CD4-positive, alpha-beta T cell treated with Interferon alpha-2 for 1 hour (primary cell): ENCODE measurements at places on chromosomes 1 and 21.

DNA sequence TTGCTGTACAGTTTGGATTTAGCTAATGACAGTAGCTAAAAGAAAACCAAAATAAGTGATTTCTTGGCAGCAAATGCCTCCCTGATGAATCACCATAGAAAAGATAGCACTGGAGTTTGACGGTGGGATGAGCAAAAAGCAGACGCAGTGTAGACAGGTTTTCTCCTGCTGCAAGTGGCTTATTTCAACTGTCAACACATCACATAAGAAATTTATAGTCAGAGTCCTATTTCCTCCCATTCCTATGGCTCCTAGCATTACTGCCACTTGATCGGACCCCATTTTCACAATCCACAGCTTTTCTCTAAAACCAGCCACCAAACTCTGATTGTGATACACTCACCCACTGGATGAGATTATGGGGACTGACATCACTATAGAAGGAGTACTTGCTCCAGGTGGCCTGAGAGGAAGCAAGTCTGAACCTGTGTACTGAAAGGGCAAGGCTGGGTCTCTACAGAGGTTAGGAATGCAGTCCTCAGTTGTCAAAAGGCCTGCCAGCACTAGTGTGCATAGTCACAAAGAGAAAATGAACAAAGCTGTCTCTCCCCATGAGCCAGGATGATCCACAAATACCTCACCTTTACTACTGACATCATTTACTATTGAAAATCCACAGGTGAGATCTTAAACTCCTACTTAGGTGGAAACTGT, 359.8 kb downstream of the LTN1 start:
- DNase-seq = no peak

DNA sequence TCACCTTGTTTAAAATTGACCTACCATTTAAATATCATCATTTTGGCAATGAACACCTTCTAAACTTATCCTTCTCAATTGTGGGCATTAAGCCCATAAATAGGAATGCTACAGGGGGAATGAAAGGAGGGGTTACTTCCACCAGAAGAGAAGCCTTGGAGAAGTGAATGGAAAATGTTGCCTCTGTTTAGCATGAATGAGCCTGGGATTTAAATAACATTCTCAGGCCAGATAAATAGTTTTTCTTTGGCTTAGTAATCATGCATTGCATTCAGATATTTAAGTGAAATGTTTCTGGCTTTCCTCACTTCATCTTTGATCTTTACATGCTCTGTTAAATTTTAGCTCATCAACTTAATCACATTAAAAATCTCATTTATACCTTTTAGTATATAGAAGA, 284.3 kb upstream of the FMN2 start:
- no peak for DNase-seq

- DNase-seq = no peak
Observed at GRCh38 chr21:20789729-20790500, 208.3 kb upstream of the NCAM2 start.

GRCh38 chr1:225554216-225554812, 98.6 kb downstream of the ENAH start:
- DNase-seq = no peak

DNA sequence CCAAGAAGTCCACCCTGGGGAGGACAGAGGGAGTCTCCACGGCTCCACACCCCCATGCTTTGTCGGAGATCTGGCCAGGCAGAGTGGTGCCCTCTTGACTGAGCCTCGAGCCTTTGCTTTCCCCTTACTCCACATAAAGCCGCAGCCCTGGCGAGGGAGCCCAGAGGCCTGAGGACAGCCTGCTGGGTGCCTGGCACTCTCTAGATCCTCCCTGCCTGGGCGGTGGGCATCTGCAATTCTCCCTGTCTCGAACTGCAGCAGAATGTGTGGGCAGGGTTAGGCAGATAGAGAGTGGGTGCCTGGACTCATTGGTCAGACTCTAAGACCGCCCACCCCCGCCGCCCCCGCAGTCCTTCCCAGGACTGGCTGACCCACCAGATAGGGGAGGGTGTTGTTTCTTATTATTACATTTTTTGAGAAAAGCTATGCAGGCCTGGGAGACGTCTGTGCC, 13.9 kb downstream of the EPHX1 start:
- DNase-seq = no peak

- no peak for DNase-seq
Observed at GRCh38 chr1:77876884-77877283, 11.5 kb upstream of the NEXN start.

DNA sequence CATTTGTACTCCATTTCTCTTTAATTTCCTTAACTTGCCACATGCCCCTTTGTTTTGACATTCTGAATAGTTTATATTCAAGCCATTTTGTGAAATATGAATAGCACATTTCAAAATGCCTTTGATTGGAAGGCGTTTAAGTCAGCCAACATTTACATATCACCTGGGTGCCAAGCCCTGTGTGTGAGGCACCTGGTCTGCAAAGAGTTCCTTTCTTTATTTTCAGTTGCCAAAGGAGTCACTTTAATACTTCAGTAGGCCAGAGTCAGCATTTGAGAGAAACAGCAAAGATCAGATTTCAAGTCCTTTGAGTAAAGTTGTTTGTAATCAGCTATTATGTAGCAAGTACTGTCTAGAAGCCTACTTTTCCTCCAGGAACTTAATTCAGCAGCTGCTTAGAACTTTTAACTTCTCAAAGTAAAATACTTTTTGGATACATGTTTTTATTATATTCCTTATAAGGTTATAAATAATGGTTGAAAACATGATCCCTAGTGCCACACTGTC, 70.8 kb downstream of the DTL start:
- DNase-seq = no peak

DNA sequence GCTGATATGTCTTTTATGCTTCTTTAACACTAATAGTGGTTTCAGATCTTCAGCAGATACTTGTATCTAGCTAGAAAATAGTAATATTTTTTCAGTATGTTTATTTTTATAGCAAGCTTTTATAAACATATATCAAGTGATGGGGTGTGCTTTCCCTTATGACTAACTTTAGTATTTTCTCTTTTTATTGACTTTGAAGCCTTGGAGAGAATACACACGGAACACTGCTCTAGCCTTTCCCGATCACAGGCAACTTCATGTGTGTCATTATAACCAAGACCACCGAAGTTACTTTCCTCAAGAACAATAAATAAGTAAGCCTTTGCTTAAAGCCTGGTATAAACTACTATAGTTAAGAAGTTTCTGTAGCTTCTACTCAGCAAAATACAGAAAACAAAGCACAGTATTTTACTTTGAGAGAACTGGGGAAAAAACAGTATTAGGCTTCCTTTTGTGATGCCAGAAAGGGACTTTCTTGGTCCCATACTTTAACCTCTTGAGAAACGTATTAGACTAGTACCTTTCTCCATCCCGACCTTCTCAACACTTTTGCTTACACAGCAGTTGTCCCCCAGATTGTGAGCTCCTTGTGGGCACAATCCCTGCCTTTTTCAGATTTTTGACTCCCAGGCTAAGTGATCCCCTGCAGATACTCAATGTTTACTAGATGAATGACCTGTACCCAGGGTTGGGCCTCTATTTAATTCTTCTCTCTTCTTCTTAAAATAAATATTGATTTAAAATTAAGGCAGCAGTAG, 3.3 kb downstream of the ADSS2 start:
- no peak for DNase-seq

GRCh38 chr1:245915406-245915805, 591.7 kb downstream of the SMYD3 start:
- no peak for DNase-seq

DNA sequence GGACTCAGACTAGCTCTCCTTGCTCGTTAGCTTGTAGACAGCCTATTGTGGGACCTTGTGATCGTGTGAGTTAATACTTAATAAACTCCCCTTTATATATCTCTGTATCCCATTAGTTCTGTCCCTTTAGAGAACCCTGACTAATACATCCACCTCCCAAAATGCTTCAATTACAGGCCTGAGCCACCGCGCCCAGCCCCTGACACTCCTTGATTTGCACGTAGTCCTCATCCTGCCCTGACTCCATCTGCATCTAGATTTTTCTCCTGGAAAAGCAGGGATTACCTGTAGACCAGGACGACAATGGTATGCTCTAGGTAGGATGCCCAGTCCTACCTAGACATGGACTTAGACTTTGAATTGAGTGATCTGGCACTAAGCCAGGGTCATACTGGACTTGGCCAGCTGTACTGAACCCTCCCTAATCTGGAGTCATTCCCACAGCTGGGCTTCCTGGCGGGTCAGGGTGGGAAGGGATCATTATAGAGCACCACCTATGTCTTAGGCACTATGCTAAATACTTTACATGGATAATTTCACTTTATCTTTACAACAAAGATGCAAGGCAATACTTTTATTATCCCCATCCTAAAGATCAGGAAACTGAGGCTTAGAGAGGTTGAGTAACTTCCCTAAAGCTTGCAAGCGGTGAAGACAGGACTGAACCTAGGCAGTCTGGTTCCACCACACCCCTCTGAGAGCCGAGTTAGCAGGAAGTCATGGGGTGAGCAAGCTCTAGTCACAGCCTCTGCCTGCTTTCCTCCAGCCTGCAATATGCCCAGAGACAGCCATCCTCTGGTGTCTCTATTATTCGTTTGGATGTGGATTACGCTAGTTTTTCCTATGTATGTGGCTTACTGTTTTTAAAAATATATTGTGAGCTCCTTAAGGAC, 89.4 kb downstream of the DTL start:
- DNase-seq = no peak

GRCh38 chr1:41622859-41623732, 138.6 kb upstream of the EDN2 start:
- DNase-seq = no peak

DNA sequence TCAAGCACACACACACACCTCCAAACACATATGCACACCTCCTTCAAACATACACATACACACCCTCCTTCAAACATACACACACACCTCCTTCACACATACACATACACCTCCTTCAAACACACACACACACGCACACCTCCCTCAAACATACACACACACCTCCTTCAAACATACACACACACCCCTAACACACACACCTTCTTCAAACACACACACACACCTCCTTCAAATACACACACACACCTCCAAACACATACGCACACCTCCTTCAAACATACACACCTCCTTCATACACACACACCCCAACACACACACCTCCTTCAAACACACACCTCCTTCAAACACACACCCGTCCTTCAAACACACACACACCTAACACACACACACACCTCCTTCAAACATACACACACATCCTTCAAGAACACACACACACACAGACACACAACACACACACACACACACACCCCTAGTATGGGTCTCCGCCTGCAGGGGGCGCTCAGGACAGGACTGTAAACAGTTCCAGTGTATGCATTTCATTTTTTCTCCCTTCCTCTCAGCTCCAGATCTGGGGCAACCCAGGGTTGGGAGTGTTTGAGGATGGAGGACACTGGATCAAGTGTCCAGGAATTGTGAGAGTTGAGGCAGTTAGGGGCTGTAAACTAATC, 12.1 kb downstream of the LGR6 start:
- DNase-seq = no peak
